ENCODE measurements at places on chromosomes 2 and 18.

GRCh38 chr18:21341141-21341540 is 99.1 kb downstream of the GREB1L start:
- no peak for DNase-seq

DNA sequence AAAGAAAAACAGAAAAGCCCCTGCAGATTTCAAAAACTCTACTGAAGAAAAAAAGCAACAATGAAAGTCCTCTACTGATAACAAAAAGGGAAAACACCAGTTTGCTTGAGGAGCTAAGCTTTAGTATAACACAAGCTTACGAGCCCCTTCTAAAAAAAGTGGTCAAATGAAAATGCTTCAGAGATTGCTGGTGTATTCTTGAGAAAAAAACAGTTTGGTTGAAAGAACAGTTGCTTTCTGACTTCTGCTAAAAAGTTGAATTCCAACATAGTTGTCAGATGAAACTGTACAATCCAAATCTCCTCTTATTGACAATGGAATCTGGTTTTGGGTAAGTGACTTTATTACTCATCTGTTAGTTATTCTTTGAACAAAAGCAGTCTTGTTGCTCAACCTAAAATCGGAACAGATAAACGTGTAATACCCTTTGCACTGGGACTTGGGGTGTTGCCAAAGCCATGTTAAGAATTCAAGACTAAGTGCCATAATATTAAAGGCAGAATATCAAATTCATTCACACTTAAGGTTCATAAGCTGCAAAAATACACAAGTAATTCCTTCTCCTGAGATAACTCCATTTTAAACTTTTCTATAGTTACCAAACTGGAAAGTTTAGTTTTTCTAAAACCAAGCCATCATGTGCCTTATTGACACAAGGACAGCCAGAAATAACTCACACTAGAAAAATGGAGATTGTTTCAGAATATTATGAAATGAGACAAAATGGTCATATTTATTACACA is 45.3 kb upstream of the SPAG16 start:
- peak; percentile 85 for DNase-seq

DNA sequence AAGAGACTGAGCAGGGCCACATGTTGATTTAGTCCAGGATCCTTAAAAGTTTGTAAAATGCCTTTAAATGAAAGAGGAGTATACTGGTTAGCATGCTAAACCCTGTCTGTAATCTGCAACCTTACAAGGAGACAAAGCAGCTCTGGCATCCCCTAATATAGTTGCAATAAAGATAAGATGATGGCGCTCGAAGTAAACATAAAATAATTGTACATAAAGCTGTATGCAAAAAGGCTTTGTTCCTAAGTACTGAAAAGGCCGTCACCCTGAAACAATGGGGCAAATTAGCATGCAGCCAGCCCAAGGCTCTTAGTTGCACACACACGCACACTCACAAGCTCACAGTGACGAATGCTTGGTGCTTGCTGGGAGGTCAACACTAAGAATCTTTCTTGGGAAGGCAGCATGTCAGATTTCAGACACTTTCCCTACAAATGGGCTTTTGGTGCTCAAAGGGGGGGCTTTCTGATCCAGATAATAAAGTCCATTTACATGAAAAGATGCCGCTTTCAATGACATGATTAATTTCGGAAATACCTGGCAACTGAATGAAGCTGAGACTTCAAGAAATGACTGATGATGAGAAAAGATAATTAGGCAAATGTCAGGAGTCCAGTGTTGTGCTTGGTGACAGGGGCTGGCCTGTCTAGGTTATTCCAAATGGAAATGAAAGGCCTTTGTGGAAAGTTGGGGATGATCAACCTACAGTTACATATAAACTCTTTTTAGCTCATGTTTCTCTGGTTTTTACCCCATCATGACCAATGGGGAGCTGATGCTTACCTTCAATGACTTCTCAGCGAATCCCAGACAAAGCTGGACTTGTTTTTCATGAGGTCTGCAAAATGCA is 370.3 kb downstream of the MEIS1 start:
- no peak for DNase-seq

GRCh38 chr2:109535217-109535946 is 78.4 kb downstream of the SEPTIN10 start:
- DNase-seq: no peak

GRCh38 chr2:145079641-145080040 is 559.7 kb upstream of the ZEB2 start:
- DNase-seq: no peak

DNA sequence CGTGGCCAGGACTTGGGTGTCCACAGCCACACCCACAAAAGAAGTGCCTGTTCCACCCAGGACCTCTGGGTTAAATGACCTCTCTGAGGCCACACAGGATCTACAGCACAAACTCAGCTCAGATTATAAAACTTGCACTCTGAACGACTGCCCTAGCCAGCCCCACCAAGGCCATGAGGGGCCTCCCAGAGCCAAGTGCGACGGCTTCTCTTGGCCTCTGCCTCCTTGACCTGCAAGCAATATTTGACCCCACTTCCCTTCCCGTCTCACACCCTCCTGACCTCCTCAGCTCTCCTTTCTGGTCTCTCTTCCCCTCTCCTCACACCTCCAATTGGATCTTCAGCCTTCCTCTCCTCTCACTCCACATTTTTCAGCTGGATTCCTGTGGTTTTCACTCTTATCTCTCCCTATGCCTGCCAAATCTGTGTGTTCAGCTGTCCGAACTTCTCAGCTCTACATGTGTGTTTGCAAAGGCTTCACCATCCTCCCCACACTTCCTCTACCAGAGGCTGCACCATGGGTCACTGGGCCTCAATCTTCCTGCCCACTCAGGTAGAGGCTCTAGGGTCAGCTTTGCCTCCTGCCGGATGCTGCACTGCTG is 25.3 kb upstream of the STEAP3 start:
- peak; percentile 61 for DNase-seq

GRCh38 chr2:196515608-196516007 is 123.9 kb upstream of the CCDC150 start:
- DNase-seq: no peak

- no peak for DNase-seq
Measured at GRCh38 chr2:45726188-45726587, 74.7 kb downstream of the PRKCE start.

DNA sequence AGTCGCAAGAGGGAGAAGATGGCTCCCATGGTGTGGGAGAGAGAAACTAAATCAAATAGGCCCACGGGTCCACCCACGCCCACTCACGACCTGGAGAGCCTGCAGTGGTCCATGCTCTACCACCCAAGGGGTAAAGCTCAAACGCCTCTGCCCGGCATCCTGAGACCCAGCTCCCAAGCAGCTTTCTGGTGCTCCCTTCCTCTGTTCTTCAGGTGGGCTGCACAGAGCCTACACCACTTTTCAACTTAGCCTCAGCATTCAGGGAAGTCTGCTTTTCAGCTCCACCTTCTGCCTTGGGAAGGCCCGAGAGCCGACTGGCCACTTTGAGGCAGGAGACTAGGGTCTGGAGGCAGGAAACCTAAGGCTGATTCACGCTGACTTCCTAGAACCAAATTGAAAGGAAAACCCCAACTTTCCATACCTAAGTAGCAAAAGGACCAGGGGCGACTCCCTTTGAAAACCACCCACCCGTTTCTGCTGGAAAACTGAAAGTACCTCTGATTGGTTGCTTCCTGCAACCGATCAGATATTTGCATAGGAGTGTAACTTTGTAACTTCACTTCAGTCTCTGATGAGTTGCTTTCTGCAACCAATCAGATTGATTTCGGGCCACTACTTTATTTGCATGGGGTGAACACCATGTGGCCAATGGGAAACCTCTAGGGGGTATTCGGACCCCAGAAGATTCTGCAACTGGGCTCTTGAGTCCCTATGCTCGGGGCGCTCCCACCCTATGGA is 26.8 kb upstream of the SPATA3 start:
- no peak for DNase-seq

GRCh38 chr2:198901894-198902293 is 555.8 kb downstream of the SATB2 start:
- DNase-seq: no peak

DNA sequence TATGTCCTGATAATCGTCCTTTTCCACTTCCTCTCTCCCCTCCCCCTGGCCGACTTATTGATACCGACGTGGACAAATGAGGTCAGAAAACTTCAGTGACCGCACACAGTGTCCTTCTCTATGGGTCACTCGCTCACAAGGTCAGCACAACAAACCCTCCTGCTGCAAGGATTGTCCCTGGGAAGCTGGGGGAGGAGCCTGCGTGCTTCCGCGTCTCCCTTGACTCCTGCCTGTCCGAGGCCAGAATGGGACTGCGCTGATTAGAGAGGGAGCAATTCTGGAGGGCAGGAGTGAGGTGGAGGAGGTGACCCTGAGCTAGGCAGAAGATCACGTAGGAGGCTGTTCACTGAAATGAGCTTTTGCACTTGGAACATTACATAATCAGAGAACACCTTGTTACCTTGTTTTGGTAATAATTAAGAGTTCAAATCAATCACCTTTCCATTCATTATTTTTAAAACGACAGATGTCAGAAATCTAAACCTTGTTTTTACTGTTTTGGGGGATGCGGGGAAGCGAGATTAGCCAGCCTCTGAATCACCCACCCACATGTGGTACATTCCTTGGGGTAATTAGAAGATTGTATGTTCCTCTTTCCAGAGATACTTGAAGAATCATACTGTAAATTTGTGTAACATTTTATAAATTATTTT is 70.6 kb downstream of the CTAGE1 start:
- peak; percentile 62 for DNase-seq

DNA sequence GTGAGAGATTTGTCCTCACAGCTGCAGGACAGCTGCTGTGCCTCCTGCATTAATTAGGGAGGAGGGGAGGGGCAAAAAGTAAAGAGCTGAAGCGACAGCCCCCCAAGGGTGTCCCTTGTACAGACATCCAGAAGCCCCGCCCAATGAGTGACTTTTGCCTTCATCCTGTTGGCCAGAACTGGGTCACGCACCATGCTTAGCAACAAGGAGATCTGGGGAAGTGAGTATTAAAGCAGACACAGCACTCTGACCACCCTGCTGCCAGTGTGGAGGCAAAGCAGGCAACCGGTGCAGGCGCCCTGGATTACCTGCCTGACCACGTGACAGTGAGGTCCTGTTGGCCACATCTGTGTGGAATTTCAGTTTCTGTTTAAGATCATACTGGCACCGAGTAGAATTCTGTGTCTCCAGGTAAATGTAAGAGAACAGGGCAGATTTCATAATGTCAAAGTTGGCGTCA is 21.5 kb upstream of the BIN1 start:
- no peak for DNase-seq

DNA sequence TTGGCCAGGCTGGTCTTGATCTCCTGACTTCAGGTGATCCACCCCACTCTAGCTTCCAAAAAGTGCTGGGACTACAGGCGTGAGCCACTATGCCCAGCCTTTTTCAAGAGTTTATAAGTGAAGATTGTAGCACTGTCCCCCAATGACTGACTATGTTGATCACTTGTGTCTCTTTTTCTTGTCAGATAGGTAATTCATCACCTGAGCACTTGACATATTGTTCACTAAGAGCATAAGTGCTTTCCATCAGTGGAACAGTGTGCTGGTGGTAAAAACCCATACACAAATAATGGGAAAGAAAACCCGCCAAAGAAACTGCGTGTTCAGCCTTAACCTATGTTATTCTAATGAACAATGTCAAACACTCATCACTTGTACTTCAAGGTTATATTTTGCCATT is 414.4 kb upstream of the CDH7 start:
- DNase-seq: no peak

- no peak for DNase-seq
Measured at GRCh38 chr2:84441036-84441435, 18.0 kb downstream of the SUCLG1 start.

DNA sequence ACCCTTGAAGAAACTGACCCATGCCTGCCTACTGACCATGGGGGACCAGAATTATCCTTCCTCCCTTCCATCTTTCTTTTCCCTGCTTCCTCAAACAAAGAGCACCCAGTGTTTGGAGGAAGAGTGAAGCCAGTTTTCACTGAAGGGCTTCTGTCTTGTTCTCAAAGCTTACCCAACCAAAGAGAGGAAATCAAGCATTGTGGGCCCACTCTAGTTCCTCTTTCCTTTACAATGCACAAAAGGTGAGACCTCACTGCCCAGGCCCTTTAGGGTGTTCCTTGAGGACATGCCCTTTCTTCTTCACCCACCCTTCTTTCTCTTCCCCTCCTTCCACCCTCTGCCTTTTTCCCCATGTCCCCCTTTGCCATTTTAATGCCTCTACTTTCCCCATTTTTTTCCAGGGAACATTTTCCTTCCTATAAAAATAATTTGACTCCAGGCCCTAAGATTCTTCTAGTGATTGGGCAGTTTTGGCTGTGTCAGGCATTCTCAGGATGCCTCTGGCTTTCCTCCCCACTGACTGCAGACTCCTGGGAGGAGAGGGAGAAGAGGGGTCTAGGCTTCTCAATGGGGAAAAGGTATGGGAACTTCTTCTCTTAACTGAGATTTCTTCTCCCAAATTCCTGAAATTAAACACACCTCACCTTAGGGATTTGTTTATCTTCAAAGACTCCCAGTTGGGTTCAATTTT is 126.6 kb upstream of the RMDN2 start:
- no peak for DNase-seq

DNA sequence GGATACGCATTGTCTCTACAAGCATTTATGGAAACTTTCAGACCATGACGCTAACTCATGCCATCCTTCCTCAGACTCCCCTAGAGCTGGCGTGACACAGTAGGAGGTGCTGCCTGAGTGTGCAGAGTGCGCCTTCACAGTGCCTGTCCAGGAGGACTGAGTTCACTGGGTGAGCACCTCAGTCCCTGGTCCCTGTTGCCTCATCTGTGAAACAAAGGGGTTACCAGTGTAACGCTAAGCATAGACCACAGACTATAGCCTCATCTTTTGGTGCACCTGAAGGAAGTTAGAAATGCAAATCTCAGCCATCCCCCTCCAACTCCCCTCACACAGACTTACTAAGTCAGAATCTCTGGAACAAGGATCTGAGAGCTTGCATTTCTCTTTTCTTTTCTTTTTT is 142.8 kb downstream of the TMEM17 start:
- DNase-seq: no peak

GRCh38 chr2:214410918-214411554 is at the start of gene VWC2L:
VWC2L (plus strand) TSS chr2:214411054; CDS start chr2:214414194, 3,140 bp downstream.
- peak; percentile 82 for DNase-seq

- DNase-seq: no peak
Measured at GRCh38 chr2:171651667-171652415, 35.4 kb upstream of the DYNC1I2 start.

Data from brain microvascular endothelial cell (primary cell).